ENCODE measurements at places on chromosomes 1 and 21. TPM values are rescaled to one million over a fixed set of nuclear protein-coding genes. Genes with fewer than 3 reads are reported as not detected.
A peak's percentile ranks its signal among the peaks of the same experiment; 100 is the strongest.

- DNase-seq: no peak
Observed at GRCh38 chr1:178818416-178818815, 52.5 kb downstream of the ANGPTL1 start.

- DNase-seq: peak; percentile 87
Observed at GRCh38 chr1:213676736-213677135, 311.0 kb upstream of the PROX1 start.

DNA sequence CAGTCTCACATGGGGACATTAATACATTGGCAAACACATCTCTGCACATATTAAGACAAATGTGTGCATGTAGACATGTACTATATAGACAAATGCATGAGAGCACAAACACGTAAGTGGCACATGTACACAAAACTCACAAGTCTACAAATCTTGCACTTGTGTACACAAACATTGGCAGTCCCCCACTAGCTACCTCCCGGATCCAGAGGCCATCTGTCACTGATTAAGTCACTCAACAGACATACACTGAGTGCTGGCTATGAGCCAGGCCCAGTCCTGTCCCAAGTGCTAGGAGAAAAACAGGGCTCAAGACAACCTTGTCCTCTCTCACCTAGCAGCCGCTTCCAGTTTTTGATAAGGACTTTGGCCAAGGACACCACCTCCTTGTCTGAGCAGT lies 7.0 kb downstream of the TCEA3 start:
- DNase-seq: peak; percentile 39

- DNase-seq: no peak
Observed at GRCh38 chr1:66751160-66751559, 1.1 kb upstream of the DYNLT5 start.

GRCh38 chr1:10057343-10057742 lies 24.6 kb downstream of the UBE4B start:
- DNase-seq: no peak

GRCh38 chr21:26445440-26445839 lies 127.6 kb downstream of the CYYR1 start:
- peak; percentile 42 for DNase-seq

- DNase-seq: no peak
Observed at GRCh38 chr1:62810420-62811274, 26.7 kb downstream of the ATG4C start.

Gene CLDN19
- total RNA-seq: 0.23 TPM

DNA sequence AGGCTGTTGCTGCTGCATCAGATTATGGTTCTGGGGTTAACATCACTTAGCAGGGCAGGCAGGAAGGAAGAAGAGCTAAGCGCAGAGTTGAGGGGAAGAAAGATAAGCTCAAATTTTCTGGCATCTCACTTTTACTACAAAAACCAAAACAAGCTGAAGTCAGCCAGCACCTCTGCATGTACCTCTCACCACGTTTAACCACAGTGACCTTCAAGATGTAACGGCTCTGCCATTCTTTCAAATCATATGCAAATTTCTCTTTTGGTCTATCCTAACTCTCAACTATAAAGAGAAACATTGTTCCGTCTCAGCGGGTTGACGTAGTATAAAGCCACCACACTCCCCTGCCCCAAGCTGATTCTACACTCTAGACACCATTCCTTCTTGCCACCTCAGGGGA lies 154.4 kb downstream of the OMA1 start:
- DNase-seq: no peak

Gene KRTAP19-3
- not detected for total RNA-seq

Gene APCS
- not detected for total RNA-seq

Gene C1orf56
- total RNA-seq: 1.8 TPM

Gene SPATA21
- 0.05 TPM for total RNA-seq

Data from SJCRH30 (cell line).